Endodermal cell (in vitro differentiated cells): ENCODE measurements at places on chromosomes 2 and 18.

DNA sequence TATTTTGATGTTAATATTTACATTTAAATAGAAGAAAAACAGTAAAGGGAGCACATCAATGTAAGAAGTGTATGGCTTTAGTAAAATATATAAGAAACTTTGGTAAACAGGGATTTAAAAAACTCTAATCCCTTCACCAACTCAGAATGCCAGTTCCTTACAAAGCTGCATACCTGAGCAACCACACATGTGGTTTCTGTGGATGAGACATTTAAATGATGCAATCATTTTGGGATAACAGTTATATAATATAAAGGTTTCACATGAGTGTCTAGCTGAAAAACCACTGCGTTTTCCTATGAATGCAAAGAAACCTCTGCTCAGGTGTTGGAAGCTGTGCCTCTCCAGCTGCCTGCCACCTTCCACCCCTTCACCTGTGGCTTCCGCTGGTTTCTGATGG, 209.1 kb upstream of the REV1 start:
- DNase-seq, result no peak

GRCh38 chr2:23410596-23410995, 25.6 kb downstream of the KLHL29 start:
- DNase-seq, result no peak

GRCh38 chr2:137161250-137161649, 395.9 kb downstream of the THSD7B start:
- no peak for DNase-seq

GRCh38 chr2:144827404-144827803, 307.5 kb upstream of the ZEB2 start:
- no peak for DNase-seq

DNA sequence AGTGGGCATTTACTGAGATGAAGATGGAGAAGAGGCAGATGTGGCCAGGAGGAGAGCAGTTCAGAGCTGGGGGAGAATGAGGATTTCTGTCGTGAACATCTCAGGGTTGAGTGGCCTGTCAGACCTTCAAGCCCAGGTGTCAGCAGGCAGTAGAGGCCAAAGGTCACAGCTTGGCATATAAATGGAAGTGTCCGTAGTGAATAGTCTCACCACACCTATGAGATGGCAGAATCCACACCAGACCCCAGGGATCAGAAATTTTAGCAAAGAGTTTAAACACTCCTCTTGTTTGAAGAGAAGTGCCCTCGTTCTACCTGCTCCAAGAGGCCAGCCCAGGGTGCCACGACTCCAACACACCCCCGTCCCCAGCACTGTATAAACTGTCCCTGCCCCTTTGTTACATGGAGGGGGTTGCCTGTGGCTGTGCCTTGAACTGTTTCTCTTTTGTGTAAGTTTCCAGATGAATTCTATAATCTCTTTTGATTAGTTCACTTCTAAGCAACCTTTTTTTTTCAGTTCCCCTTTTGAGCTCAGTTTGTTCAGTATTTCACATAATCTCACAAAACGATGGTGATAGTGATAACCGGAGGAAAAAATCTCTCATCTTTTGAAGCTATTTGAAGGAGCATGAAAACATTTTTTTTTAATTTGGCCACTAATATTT, 69.0 kb upstream of the TTC39C start:
- DNase-seq, result no peak

GRCh38 chr2:227536445-227536844, 62.2 kb upstream of the SCYGR2 start:
- no peak for DNase-seq

DNA sequence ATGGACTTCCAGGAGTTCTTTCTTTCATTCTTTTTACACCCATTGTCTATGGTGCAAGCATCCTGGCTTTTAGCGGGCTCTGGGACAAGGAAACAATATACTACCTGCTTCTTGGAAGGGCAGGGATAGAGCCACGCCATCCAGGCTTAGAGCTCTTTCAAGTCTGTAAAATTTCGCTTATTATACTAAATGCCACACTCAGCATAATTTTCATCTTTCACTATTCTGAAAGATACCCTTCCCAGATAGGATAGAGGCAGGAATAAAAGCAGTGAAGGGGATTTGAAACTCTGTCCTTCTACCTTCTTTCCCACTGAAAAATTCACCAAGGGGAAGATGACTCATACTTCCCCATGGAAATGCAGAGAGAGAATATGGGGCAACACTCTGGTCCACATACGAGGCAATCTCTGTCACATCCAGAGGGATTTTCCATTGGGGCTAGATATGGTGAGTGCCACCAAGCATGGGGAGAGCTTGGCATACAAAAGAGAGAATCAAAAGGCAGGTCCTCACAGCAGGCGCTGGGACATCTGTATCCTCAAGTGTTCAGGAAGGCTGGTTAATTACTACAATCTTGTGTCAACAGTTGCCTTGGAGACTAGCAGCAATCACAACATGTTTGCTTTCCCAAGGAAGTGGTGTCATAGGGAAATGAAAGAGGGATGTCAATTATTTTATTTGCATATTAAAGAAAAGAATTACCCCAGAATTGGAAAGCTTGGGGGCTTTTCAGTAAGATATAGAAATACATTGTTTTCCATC, 127.6 kb downstream of the TDRD15 start:
- no peak for DNase-seq

- DNase-seq, result no peak
These were observed 157.3 kb upstream of the MMADHC start for GRCh38 chr2:149744865-149745264.

- DNase-seq, result no peak
These were observed 195.2 kb downstream of the GLI2 start for GRCh38 chr2:120930864-120931263.

GRCh38 chr2:195622966-195623365, 34.1 kb upstream of the SLC39A10 start:
- DNase-seq, result no peak

DNA sequence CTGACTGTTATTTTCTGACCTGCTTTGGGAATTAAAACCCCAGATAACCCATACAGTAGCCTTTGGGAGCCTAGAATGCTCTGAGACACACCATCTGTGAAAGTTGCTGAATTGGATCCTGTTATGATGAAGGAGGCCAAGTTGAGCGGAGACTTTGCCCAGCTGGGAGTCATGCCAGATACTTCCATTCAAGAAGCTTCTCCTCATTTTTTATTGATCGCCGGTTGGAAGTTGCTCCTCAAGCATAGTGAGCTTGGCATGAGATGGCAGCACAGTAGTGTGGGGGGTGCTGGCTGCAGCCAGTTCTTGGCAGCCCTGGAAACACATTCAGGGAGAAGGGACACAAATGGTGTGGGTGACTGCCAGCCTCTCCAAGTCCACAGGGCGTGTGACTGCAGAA, 270.7 kb upstream of the NRP2 start:
- no peak for DNase-seq

DNA sequence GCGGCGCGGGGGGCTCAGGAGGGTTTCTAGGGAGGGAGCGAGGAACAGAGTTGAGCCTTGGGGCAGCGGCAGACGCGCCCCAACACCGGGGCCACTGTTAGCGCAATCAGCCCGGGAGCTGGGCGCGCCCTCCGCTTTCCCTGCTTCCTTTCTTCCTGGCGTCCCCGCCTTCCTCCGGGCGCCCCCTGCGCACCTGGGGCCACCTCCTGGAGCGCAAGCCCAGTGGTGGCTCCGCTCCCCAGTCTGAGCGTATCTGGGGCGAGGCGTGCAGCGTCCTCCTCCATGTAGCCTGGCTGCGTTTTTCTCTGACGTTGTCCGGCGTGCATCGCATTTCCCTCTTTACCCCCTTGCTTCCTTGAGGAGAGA, 5.2 kb downstream of the PROC start:
- no peak for DNase-seq

- DNase-seq, result no peak
These were observed 612.0 kb downstream of the IRS1 start for GRCh38 chr2:226187616-226188015.

DNA sequence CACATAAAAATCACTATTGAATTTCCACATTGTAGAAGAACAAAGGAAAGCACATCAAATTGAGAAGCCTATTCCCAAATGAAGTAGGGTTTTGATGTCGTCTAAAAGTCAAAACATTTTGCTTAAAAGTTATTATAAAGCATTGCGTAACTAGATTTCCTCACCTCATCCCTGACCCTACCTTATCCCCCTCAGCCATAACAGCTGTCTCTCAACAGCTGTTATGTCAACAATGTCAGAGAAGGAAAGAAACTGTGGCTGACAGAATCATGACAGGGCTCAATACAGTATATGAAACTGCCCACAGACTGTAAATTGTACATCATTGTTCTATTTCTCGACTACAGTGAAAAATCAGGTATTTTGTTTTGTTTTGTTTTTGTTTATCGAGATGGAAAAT, 63.0 kb upstream of the ACVR1C start:
- no peak for DNase-seq
